NCI-H460 (cell line): ENCODE measurements at places on chromosomes 5 and 9. TPM values are rescaled to one million over a fixed set of nuclear protein-coding genes. Genes with fewer than 3 reads are reported as not detected.

IDNK gene
- total RNA-seq = 13.7 and 16.8 TPM in 2 replicates

EMB gene
- 21.7 and 23.4 TPM in 2 replicates for total RNA-seq

SNX2 gene
- 37.6 TPM in 2 replicates for total RNA-seq

PCDHB7 gene
- total RNA-seq = 0.17 and 0.25 TPM in 2 replicates

SLC6A18 gene
- total RNA-seq = not detected in 2 replicates

DTWD2 gene
- 24.7 and 25.2 TPM in 2 replicates for total RNA-seq

FOXD4L5 gene
- 0.10 and 0.20 TPM in 2 replicates for total RNA-seq

SPACA9 gene
- total RNA-seq = 5.5 and 7.9 TPM in 2 replicates

GRCh38 chr5:141934099-141934844 lies 10.6 kb downstream of the DELE1 start:
- DNase-seq = no peak

GRCh38 chr5:169876386-169876785 lies 103.9 kb downstream of the INSYN2B start:
- no peak for DNase-seq

DNA sequence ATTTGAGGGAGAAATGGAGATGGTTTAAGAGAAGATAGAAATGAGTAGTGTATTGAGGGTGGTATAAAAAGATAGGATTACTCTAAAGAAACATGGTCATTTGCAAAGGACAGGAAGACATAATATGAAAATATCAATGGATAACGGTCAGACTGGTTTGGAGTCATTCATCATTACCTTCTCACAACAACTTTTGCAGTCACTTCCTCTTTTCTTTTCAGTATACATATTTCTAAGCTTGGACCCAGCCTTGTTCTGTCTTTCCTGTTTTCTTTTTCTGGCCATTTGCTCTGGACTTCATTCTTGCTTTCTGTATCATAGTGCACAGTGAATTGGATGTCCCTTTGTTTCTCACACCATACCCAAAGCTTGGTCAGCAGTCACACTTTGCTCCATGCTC lies 966.5 kb upstream of the TYRP1 start:
- DNase-seq = no peak

- no peak for DNase-seq
These were observed 105.1 kb downstream of the SLC24A2 start for GRCh38 chr9:19683715-19684114.

DNA sequence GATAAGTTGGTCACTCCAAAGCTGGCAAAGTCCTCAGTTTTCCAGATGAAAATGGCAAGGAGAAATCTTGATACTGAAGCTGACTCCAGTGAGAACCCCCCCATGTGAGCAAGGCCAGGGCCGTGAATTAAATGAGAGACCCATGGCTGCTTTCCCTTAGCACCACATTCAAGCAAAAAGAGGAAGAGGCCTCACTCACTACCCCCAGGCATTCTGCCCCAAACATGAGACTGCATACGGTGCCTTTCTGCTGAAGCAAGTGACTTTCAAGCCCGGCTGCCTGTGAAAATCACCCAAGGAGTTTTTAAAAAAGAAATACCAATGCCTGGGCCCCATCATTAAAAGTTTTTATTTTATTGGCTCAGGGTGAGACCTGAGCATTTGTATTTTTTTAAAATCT lies 66.9 kb downstream of the TMEM252 start:
- no peak for DNase-seq

GRCh38 chr5:78886341-78887230 lies 98.5 kb downstream of the ARSB start:
- DNase-seq = peak; percentile 6

- DNase-seq = no peak
These were observed 1016.8 kb upstream of the DMAC1 start for GRCh38 chr9:8816361-8816760.

GRCh38 chr9:77455312-77455927 lies 192.7 kb downstream of the GNA14 start:
- DNase-seq = peak; percentile 48

DNA sequence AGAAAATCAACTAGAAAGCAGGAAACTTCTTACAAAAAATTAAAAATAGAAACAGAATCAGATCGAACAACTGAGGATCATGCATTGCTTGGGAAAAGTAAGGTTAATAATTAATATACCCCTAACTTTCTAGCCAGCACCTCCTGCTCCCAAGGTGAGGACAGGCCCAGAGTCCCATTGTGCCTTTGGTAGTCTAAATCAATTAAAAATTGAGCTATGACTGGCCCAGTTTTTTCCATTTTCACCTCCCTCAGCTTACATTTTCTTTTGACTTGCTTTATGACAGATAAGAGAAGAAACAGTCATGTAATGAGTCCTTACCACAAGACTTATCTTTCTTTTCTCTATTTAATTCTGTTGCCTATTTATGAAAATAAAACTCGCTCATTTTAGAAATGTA lies 182.2 kb downstream of the RAB3C start:
- no peak for DNase-seq

- no peak for DNase-seq
These were observed 153.2 kb upstream of the EGFLAM start for GRCh38 chr5:38105231-38105570.

GRCh38 chr9:94792511-94792910 lies 66.0 kb downstream of the AOPEP start:
- DNase-seq = no peak

DNA sequence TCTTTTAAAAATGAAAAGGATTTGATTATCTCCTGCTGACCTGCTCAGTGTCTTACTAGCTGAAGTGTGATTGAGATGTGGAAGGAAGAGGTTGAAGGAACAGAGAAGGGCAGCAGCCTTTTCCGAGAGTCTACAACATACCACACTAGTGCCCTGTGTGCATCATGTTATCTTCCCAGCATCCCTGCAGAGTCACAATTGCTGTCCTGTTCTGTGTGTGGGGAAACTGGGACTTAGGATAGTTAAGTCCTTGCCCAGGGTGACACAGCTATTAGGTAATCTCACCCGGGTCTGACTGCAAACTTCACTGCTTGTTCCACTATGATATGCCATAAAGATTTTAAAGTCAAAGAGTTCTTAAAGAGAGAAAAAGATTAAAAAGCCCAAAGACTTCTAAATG lies 55.8 kb downstream of the FAM78A start:
- DNase-seq = no peak
